Hypothalamus (tissue), 51 donors: ENCODE measurements at places on chromosomes 2 and 18.

DNA sequence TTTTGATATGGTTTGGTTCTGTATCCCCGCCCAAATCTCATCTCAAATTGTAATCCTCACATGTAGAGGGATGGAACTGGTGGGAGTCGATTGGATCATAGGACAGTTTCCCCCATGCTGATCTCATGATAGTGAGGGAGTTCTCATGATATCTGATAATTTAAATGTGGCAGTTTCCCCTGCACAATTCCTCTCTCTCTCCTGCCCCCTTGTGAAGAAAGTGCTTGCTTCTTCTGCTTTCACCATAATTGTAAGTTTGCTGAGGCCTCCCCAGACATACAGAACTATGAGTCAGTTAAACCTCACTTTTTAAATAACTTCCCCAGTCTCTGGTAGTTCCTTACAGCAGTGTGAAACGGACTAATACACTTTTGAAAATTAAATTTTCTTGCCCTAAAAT is 12.3 kb upstream of the KCNJ3 start:
- DNase-seq: no peak

GRCh38 chr2:210558708-210559107 is 2.3 kb downstream of the CPS1 start:
- DNase-seq: no peak

DNA sequence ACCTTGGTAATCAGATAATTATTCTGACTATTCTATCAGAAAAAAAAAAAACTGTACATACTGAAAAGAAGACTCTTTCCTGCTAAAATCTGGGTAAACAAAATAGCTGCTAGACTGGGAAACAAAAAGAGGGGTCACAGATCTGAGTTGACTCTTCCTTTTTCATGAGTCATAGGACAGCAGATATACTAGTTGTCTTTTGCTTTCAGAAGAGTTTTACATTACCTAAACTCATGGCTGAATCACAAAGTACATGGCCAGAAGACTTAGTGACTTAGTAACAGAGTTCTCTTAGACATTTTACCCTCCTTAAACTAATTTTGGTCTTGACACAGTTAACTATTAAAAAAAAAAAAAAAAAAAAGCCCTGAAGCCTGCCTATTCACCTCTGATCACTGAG is 834.0 kb upstream of the FSHR start:
- no peak for DNase-seq

- no peak for DNase-seq
Measured at GRCh38 chr2:233816334-233816733, 38.0 kb downstream of the HJURP start.

GRCh38 chr2:176135035-176135440 is 5.5 kb downstream of the HOXD8 start:
- DNase-seq: no peak

- DNase-seq: no peak
Measured at GRCh38 chr2:177550264-177551200, 158.0 kb downstream of the AGPS start.

DNA sequence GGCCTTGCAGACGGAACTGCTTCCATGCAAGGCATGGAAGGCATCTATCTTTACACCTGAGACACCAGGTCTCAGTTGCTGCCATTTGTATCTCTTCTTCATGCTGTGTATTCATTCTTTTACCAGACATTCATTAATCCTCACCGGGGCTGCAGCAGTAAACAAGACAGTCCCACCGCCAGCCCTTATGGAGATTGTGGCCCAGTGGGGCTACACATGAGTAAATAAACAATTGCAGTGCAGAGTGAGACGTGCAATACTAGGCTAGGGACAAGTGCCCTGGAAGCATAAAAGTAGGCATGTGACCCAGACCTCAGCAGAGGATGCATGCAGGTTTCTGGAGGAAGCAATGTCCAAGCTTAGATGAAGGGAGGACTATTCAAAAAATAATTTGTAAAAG is 497.6 kb upstream of the KLHL29 start:
- DNase-seq: no peak

- DNase-seq: no peak
Measured at GRCh38 chr2:223945755-223946154, 620 bp upstream of the WDFY1 start.

DNA sequence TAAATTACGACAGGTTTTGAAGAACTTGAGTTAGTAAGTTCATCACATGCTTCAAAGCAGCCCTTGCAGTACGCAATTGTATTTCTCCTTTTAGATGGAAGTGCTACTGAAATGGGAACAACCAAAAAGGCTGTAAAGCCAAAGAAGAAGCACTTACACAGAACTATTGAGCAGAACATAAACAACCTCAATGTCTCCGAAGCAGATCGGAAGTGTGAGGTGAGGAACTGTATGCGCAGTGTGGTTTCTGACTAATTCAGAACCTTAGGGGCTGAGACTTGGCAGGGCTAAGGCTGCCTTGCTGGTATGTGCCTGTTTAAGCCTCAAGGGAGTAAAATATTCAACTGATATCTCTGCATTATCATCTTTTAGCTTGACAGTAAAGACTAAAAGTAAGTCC is 8.4 kb downstream of the NCAPH start:
- DNase-seq: no peak

DNA sequence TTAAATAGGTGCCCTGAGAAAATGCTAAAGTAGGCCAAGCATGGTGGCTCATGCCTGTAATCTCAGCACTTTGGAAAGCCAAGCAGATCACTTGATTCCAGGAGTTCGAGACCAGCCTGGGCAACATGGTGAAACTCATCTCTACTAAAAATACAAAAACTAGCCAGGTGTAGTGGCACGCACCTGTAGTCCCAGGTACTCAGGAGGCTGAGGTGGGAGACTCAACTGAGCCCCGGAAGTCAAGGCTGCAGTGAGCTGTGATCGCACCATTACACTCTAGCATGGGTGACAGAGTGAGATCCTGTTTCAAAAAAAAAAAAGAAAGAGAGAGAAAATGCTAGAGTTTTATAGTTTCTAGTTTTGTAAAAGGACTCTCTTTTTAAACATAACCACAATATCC is 12.0 kb downstream of the ANKRD44 start:
- DNase-seq: no peak

DNA sequence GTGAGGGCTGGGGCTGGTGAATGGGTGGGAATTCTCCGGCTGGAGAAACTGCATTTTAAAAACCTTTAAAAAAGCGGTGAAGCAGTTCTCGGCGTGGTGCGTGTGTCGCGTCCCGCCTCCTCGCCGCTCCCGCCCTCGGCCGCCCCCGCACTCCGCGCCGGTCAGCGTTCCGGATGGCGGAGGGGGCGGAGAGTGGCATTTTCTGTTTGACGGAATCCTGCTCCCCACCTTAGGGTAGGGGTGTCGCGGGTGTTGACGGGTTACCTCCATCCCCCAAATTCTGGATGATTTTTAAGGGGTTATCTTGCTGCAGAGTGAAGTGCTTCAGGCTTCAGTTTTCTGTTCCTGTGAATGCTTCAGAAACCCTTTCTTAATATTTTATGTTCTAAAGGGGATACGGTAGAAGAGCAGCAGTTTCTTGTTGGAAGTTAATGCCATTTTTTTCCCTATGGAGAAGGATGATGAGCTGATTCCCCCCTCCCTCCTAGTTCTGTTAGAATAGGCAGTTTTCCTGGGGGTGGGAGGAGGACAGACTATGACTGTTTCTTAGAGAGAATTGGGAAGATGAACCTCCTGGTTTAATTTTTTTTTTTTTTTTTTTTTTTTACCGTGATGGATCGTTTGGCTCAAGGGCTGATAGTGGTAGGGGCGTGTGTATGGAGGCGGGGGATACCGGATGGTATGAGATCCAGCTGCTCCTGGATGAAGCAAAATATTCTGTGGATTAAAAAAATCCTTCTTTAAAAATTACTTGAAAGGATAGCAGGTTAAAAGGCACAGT is 756 bp downstream of the ABI2 start:
- no peak for DNase-seq

DNA sequence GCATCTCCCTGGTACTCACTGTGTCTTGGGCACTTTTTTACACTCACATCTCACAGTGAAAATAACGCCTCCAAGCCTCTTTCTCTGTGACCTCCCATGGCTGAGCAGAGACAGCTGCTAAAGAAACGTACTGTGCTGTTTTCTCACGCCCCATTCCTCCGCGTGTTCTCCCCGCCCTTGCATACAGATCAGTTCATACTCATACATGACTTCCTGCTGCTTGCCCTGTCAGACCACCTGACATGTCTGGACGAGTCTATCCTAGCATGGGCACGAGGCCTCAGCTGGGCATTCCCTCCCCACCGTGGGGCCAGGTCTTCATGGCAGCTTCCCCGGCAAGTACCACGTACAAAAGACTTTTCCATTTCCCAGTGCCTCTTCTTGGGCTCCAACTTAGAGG is 21.2 kb upstream of the IL1A start:
- DNase-seq: no peak

DNA sequence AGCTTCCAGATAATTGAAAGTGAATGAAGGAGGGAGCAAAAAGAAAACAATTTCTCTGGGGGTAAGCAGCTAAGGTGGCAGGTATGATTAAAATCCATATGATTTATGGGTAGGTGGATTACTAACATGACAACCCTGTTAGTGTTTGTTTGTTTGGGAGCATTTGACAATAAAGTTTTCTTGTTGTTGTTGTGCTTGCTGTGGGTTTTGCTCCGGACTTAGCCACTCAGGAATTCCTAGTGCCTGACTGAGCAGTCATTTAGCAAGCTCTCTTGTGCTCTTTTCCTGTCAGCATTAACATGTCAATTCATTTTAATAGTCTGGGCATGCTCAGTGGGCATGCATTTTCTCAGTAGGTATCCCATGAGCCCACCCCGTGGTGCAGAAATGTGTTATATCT is 674.8 kb upstream of the ZEB2 start:
- no peak for DNase-seq

DNA sequence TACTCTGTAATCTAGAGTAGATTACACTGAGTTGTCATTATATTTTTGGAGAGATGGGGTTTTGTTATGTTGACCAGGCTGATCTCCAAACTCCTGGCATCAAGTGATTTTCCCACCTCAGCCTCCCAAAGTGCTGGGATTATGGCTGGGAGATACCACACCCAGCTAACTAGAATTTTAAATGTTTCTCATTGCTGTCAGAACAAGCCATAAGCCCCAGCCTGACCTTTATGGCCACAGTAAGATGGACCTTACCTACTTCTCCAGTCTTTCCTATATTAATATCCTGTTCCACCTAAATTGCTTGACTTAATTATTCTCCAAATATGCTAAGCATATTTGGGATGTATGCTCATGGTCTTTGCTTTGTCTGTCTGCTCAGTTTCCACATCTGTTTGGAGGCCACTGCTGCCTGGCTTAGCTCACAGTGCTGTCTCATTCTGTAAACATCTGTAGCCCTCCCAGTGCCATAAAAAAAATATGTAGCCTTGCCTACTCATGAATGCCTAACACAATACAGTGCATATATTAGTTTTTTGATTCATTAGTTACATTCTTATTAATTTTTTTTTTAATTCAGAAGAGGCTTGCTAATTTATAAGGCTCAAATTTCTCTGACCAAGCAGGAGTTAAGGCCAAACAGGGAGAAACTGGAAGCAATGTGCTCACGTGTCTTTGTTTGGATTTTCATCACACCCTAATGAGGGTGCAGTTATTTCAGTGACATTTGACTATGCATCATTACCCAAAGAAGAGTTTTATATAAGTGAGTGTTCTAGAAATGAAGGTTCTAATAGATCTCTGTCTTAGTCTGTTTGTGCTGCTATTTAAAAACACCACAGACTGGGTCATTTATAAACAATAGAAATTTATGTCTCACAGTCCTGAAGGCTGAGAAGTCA is 45.3 kb upstream of the PSME4 start:
- no peak for DNase-seq

- DNase-seq: no peak
Measured at GRCh38 chr2:162065767-162066166, 8.2 kb downstream of the DPP4 start.

- DNase-seq: no peak
Measured at GRCh38 chr2:187058198-187058597, 209.2 kb upstream of the ZSWIM2 start.
